Activated naive CD4-positive, alpha-beta T cell treated with Interleukin-2 at 50 U/mL for 16 hours (primary cell): ENCODE measurements at places on chromosomes 3 and 15.

- no peak for DNase-seq
These were observed 6.8 kb upstream of the RARRES1 start for GRCh38 chr3:158739078-158739477.

DNA sequence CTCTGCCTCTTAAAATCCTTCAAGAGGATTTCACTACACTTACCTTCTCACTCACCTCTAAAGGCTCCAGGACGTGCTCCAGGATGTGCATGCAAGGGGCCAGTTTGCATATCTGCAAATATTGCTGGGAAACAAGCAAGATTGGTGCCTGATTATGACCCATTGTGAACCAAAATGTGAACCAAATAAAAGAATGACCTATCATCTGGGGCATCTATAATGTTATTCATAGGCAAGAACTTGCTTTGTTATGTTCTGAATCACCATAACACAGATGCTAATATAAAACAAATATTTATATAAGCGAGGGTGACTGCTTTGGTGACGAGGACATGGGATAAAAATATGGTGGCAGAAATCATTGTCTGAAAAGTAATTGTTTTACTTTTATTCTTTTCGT, 5.5 kb downstream of the IL12A start:
- DNase-seq = no peak

DNA sequence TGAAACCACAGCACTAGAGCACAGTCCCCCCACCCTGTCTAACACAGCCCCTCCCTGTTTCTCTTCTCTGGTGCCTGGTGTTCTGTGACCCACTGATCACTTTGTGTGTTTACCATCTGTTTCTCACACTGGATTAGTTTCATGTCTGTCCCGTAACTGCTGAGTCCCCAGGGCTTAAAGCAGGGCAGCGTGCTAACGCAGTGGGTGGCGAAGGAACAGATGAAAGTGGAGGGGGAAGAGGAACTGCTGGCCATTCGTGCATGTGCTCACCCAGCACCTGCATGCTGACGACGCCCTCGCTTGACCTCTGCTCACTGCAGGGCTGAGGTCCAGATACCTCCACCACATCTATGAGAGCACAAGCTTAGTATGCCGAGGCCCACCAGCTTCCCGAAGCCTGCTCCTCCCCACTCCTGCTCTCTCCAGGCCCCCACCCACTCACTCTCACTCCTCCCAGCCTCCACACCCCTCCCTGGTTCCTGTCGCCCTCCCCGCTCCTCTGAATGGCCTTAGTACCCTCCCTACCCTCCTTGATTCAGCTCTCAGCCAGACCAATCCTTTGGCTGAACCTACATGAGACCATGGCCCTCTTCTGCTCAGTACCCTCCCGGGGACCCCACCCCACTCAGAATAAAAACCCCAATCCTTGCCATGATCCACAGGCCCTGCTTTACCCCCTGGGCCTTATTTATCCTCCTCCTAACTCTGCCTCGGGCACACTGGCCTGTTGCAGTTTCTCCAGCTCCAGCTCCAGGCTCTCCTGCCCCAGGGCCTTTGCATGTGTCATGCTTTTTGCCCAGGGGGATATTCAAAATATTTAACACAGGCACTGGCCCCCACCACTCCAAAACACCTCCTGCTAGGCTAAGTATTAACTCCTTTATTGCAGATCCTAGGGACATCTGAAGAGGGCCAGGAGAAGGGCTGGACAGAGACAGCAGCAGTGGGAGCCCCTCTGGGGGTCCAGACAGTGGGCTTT, 15.1 kb upstream of the IQSEC1 start:
- no peak for DNase-seq

- no peak for DNase-seq
These were observed 116.3 kb downstream of the MEX3B start for GRCh38 chr15:81929557-81929956.

DNA sequence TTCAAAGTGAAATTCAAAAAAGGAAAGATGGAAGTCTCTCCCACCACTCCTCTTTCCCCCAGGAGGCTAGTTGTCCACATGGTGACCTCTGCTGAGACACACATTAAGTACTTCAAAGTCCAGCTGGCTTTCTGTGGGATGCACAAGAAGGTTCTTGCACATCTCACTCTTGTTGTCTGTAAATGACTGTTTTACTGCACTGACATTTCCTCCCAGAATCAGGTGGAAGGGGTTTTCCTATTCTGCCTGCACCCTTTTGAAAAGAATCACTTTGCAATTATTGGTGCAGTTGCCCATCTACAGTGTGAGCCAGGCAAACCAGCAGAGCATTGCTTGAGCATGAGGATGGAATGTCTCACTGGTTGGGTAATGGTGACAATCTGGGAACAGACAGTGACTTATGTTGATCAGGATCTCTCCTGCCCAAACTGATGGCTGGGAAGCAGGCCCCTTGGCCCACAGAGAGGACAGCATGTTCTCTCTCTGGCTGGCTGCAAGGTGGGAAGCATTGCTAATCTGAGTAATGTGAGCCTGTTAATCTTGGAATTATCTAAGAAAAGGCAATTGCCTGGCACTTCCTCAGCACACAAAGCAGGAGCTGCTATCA, 347.7 kb upstream of the SATB1 start:
- DNase-seq = no peak

- DNase-seq = no peak
These were observed 30.0 kb downstream of the SLC6A11 start for GRCh38 chr3:10845839-10846656.

- peak; percentile 56 for DNase-seq
These were observed 52.4 kb downstream of the IL1RAP start for GRCh38 chr3:190566043-190566933.
